ENCODE measurements at places on chromosomes 2 and 18. TPM values are rescaled to one million over a fixed set of nuclear protein-coding genes. Genes with fewer than 3 reads are reported as not detected.

The ICOS gene
- not detected for total RNA-seq

The STK36 gene
- total RNA-seq: 73.3 TPM

The CXCR4 gene
- total RNA-seq: 3.6 TPM

The TUBA3E gene
- not detected for total RNA-seq

The C2orf81 gene
- 1.6 TPM for total RNA-seq

The VIT gene
- total RNA-seq: not detected

The ATP6V1C2 gene
- not detected for total RNA-seq

The MAP3K19 gene
- total RNA-seq: not detected

DNA sequence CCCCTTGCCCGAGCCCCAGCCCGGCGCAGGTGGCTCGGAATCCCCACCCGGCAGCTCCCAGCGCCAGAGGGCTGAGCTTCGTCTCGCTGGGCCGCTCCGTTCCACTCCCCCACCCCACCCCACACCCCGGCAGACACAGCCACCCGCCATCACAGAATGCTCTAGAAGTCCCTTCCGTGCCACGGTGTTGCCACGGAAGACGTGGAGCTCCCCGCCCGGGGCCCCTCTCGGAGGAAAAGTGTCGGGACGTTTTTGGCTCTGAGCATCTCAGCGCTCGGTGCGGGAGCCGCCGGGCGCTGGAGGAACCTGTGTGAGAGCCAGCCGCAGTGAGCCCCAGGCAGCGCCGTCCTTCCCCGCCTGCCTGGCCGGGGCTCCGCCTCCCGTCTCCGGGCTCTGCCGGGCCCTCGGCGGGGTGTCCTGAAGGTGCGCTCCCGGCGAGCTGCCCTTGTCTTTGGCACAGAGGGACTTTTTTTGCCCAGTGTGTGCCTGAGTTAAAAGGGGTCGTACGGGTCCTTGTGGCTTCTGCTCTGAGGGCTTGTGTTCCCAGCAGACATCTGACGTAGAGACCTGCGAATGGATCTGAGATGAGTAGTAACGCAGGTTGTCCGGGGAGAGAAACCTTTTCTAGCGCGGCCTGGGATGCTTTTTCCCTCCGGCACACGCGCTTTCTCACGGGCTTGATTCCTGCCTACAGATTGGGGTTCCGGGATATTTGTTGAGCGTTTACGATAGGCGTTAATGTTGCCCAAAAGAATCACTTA lies 1.8 kb downstream of the ZCCHC2 start:
- peak; percentile 42 for DNase-seq

DNA sequence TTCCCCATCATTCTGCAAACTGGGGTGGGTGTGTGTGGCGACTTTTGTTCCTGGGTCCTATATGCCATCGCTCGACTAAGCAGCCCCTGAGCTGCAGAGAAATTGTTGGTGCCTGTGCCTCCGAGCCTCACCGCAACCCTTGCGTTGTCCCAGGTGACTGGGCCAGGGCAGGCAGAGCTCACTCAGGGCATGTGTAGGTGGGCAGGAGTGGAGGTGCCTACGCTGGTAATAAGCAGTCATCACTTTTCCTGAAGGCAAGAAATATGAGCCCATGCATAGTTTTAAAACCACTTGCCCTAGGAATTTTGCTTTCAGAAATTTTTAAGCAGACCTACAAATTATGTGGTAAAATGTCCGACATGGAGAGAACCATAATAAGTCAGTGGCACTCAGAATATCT lies 197.8 kb downstream of the SMAD7 start:
- DNase-seq: no peak

- DNase-seq: peak; percentile 17
Measured at GRCh38 chr2:229562472-229563127, 151.8 kb downstream of the DNER start.

- DNase-seq: no peak
Measured at GRCh38 chr2:101794141-101794540, 96.6 kb downstream of the MAP4K4 start.

DNA sequence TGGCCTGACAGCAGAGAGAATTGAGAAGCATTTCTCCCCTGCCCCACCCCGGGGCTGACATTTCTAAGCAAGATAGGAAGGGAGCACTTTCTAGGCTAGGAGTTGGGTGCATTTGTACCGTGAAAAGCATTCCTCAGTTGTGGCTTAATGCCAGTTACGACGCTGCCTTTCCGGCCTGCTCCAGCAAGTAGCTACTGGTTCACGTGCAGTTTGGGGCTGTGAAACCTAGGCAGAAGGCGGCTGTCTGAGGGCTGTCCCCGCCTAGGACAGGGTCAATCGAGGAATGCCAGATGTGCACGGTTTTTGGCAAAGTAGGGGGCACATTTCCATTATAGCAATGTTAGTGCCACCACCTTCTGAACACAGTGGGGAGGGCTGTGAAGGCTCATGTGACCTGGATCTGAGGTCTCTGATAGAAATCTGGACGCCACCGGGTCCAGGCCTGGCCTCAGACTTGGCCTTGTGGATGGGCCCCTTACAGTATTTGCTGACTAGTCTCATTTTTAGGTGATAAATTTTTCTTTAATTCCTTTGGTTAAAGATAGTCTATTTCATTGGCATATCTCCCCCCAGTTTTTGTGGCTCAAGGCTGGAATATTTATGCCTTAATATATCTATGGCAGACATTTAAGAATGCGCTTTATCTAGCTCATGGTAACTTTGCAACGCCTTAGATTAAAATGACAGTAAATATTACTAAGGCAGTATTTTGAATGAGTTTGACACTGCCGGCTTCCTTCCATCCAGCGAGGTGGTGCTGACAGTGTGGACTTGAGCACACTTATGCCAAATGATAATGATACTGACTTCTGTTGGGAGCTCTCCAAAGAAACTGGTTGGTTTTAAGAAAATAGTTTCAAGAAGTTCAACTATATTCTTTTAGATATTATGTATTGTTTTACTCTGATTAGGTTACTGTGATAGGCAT lies 78.7 kb downstream of the LPIN1 start:
- no peak for DNase-seq

- no peak for DNase-seq
Measured at GRCh38 chr2:85743304-85743978, 10.3 kb upstream of the ATOH8 start.

DNA sequence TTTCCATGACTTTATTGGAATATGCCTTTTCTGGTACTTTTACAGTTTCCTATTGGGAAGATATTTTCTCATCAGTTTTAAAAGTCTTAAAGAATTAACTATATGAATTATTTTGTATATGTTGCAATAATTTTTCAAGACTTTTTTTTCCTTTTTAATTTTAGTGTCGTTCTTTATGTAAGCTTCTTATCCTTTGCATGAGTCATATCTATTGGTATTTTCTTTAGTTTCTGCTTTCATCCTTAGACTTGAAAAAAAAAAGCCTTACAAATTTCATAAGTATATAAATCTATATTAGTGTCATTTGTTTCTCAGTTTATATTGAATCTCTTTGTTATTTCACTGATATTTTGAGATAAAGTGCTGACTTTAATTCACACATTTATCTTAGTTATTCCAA lies 94.9 kb downstream of the DSEL start:
- DNase-seq: no peak

DNA sequence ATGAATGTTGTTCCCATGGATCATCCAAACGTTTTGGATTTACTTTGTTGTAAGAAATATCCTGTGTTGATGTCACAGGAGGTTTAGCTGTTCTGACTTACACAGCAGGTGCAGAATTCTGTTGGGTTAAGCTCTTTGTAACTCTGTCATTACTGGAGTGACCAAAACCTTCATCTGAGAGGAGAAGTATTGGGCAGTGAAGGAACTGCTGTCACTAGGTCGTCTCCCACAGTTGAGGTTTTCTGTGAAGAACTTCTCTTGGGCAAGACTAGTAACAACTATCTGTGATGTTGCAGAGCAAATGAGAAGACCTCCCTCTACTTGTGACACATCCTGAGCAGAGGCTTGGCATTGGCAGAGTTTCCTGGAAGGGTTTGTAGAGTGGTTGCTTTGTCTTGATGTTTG lies 2.9 kb downstream of the SPTBN1 start:
- peak; percentile 36 for DNase-seq

GRCh38 chr2:112579241-112579640 lies 5.2 kb upstream of the CHCHD5 start:
- DNase-seq: peak; percentile 71

DNA sequence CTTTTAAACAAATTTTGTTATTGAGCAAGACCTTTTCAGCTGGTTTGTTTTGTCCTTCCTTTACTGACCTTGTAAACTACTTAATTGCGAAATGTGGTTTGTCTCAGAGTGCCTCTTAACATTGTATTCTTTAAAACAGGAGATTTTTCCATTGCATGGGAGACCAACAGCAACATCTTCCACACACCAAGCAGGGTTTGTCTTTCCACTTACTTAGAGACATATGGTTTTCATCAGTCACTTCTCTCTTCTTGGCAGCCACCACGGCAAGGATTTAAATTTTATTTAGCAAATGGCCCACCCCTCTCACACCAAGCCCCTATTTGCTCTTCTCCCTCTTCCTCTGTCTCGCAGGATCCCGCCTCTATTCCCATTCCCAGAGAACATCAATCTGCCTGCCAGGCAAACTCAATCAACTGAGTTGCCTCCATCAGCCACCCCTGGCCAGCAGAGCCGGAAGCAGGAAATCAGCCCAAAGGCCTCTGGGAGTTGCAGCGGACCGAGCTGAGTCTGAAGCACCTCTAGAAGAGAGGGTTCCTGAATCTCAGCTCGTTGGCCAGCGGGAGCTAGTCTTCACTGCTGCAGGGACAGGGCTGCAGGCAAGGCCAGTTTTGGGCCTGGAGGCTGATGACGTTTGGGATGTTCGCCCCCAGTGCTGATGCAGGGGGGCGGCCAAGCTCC lies 11.3 kb upstream of the CIB4 start:
- DNase-seq: peak; percentile 62

DNA sequence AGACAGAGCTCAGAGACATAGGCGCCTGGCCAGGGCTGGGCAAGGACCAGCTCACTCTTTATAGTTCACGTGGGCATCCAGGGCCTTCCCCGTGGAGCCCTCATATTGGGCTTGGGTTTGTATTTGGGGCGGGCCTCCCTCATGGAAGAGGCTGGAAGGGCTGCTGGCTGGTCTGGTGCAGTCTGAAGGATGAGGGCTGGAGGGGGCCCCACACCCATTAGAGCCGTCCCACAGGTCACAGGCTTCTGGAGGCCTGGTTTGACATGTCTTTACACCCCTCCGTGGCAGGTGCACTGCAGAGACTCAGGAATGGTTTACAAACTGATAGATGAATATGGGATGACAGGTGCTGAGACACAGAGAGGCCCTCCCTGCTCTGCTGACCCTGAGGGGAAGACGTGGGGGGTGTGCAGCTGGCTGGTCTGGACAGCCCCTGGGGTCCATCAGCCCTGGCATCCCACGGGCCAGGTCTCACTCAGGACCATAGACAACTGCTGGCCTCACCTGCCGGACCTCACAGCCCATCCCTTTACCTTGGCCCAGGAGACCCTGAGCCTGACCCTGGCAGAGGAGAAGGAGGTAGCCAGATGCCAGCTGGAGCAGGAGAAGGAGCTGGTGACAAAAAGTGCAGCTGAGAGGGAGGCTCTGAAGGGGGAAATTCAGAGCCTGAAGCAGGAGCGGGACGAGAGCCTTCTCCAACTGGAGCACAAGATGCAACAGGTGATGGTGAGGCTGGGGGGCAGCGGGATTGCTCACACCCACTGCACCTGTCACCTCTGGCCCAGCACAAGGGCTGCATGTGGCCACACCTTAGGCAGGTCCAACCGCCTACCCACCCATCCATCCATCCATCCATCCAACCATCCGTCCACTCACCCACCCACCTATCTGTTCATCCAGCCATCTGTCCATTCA lies 43.9 kb downstream of the CROCC2 start:
- no peak for DNase-seq

GRCh38 chr2:190637903-190638618 lies 10.8 kb upstream of the NAB1 start:
- no peak for DNase-seq

DNA sequence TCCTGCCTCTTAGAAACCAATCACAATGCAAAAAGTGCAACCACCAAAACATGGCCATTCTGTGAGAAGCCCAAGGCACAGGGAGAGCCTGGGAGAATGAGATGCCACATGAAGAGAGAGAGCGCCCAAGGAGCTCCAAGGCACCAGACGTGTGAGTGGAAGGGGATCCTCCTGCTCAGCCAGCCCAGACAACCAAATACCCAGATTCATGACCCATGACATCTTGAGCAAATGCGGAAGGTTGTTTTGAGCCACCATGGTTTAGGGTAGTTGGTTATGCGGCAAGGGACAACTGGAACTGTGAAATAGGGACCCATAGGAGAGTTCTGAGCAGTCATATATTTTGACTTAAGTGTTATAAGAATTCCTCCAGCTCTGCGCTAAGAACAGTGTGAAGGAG lies 7.0 kb downstream of the AFF3 start:
- DNase-seq: no peak

DNA sequence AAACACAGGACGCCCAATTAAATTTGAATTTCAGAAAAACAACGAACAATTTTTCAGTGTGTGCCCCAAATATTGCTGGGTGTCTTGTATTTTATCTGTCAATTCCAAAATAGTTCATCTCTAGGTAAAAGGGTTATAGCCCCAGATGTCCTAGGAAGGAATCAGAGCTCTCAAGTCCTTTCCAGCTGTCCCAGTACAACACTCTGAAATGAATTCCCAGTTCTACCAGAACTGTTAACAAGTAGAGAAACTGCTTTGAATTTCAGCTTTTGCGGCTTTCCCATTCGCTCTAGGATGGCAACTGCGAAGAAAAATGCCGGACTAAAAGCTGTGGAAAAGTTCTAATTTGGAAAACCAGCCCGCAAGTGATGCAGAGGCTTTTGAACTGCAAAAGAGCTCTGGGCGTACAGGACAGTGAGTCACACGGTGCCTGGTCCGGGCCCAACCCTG lies 497 bp upstream of the GIGYF2 start:
- no peak for DNase-seq

DNA sequence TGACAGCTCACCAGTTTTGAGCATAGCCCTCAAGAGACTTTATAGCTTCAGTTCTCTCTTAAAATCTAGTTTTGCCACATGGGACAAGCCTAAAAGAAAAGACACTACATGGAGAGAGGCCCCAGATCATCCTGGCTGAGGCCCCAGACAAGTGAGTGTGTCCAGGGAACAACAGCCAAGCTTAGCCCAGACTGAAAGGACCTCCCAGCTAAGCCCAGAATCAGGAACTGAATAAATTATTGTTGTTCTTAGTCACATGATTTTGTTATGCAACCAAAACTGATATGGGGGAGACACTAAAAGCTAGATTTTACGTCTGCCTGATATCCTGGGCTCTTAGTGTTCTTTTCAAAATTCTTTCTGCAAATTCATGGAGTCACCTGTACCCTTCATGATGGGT lies 29.3 kb upstream of the LBH start:
- DNase-seq: no peak

DNA sequence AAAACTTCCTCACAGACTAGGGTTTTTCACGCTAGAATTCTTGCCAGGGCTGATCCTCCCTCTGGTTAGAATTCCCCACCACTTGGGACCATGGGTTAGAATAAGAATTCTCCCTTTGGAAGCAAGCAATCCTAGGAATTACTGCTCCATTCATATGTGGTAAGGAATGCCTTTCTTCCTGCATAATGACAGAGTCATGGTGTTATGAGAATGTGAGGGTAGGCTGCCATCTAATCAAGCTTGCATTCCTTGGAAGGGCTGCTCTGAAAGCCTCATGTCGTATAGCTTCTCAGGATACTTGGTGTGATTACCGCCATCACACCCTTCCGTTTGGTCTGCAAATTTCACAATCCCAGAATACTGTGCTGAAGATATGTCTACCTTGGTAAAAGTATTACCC lies 1282.4 kb upstream of the PIK3C3 start:
- DNase-seq: no peak

GRCh38 chr2:75533135-75533534 lies 27.6 kb downstream of the EVA1A start:
- DNase-seq: no peak

GRCh38 chr18:4807604-4808293 lies 352.6 kb upstream of the DLGAP1 start:
- DNase-seq: no peak

Measured in A673 (cell line).